ENCODE measurements at places on chromosomes 11 and 22.

GRCh38 chr11:78714539-78714938 lies 139.9 kb upstream of the NARS2 start:
- no peak for DNase-seq

DNA sequence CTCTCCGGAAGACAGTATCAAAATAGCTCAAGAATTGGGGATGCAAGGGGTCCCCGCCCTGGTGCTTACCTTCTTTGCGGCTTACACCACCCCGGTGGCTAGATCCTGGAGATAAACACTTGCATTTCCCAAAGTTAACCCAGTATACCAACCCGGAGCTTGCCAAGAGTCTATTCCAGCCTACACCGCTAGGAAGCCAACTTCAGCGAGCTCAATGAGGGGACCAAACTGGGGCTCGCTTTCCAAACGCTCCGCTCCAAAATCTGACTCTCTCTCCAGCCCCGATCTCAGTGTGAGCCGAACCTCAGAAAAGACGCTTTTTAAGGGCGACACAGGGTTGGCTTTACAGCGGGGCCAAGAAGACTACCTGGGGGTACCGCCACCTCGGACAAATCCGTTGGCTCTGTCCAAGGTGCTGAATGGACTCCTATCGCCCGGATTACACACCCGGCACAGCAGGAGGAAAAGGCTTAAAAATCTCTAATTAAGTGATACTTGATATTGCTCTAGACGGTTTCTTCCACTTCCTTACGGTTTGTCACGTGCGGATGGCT lies 20.1 kb upstream of the BDNF start:
- no peak for DNase-seq

GRCh38 chr11:134819041-134819440 lies 407.0 kb upstream of the B3GAT1 start:
- DNase-seq: no peak

DNA sequence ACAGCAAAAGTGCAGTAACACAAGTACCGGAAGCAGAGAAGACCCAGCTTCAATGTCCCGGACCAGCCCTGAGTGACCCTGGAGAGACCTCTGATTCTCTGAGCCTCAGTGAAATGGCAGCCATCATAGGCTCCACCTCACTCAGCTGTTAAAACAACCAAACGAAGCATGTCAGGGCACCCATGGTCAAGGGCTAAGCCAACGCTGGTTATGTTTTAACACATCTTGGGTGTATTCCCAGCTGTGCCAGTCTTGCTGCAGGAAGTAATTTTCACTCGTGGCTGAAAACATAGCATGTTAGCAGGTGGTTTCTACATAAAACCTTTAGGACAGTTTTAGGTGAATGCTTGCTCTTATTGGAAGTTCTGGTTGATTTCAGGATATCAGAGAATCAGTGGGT lies 30.9 kb downstream of the LMO2 start:
- no peak for DNase-seq

- no peak for DNase-seq
Measured at GRCh38 chr11:20261526-20261925, 101.3 kb upstream of the DBX1 start.

GRCh38 chr22:38490475-38490874 lies 15.6 kb downstream of the DDX17 start:
- DNase-seq: no peak

- DNase-seq: no peak
Measured at GRCh38 chr11:102117472-102118113, 7.3 kb downstream of the YAP1 start.

All from stimulated activated CD4-positive, alpha-beta T cell treated with anti-CD3 and anti-CD28 coated beads, Interleukin-12 subunit alpha, Interleukin-12 subunit beta, amount 100 ng/mL, for 24 hours (primary cell).